Activated T-helper 1 cell treated with anti-CD3 and anti-CD28 coated beads, Interleukin-2, amount 50 U/mL, for 16 hours (primary cell): ENCODE measurements at places on chromosomes 1 and 21.

DNA sequence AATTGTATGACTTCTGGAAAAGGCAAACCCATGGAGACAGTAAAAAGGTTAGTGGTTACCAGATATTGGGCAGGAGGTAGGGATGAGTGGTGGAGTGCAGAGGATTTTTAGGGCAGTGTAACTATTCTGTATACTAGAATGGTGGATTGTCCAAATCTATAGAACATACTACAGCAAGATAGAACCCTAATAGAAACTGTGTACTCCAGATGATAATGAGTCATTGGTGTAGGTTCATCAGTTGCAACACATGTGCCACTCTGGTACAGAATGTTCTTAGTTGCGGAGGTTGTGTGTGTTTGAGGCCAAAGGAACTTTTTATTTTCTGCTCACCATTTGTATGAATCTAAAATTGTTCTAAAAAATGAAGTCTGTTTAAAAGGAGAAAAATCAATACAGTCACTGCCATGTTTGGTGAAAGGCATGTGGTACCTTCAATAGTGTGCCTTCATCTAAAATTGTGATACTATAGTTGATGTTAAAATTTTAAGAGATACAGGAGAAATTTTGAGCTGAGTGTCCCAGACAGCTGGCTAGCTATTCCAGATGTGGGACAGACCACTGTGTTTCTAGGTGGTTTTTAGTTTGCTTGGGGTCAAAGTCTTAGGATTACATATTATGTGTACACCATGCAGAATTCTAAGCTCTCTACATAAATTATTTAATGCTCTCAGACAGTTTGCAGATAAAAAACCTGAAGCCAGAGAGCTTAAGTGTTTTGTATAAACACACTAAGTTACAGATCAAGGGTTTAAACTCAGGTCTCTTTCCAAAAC is 150.5 kb downstream of the RPS6KC1 start:
- no peak for DNase-seq

DNA sequence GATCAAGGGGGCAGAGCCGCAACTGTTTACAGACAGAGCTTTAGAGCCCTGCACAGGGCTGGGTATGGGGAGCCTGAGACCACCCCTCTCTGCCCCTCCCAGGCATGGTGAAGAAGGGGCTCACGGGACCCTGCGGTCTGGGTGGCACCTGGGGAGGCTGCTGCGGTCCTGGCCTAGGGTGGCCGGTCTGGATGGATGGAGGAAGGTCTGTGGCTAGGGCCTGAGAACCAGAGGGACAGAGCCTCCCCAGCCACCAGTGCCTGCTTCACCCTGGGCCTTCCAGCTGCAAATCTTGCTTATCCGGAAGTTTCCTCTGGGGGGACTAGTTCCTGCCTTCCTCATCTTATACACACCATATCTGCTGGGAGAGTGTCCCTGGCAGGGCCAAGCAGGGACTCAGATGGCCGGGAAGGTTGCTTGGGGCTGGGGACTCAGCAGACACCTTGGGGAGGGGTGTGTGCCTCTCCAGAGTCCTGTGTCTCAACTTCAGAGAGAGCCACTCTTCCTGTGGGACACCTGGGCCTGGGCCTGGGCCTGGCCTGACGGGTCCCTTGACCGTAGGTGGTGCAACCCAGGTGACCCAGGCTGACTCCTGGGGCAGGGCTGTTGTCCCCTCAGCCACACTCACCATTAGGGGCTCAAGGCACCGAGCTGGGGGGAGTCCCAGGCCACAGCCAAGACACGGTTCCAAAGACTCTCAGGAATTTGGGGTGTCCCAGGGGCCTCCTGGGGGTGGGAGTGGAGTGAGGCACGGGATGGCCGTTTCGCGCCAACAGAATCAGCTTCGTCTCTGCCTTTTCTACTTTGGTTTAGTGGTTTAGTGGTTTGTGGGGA is 52.0 kb upstream of the ACTRT2 start:
- DNase-seq: no peak

DNA sequence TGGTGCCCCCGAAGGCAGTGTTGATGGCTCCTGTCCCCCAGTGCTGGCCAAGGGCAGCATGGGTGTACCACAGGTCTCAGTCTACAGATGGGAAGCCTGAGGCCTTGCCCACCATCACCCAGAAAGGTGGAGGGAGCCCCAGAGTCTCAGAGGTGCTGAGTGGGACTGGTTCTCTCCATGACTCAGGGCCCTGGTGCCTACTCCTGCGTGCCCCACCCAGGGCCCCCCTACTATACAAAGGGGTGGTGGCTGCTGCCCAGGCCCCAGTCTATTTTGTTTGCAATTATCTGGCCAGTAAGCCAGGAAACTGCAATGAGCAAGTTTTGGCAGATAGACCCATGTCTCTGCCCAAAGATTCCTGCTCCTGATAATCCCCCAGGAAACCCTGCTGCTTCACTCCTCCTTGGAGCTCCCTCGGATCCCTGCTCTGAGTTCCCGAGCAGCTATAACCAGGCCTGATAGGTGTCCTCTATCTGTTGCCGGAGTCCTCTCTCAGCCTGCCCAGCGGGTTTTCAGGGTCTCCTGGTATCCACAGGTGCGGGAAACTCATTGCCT is 41.7 kb downstream of the EDN2 start:
- DNase-seq: no peak

GRCh38 chr1:47482786-47483185 is 44.9 kb downstream of the FOXD2 start:
- DNase-seq: no peak

- DNase-seq: no peak
These were observed 273 bp downstream of the BMP8B start for GRCh38 chr1:39788426-39788757.

- DNase-seq: peak; percentile 41
These were observed 9.8 kb upstream of the TSPAN2 start for GRCh38 chr1:115098979-115099692.

- DNase-seq: no peak
These were observed 87.9 kb downstream of the PLPP3 start for GRCh38 chr1:56491441-56491840.

GRCh38 chr21:36733857-36734256 is 34.9 kb downstream of the SIM2 start:
- no peak for DNase-seq

GRCh38 chr1:159746666-159747065 is 32.3 kb upstream of the CRP start:
- DNase-seq: no peak
